Activated CD4-positive, CD25-positive, alpha-beta regulatory T cell treated with anti-CD3 and anti-CD28 coated beads, Interleukin-2, amount 50 U/mL, for 16 hours (primary cell): ENCODE measurements at places on chromosomes 6 and 20.

DNA sequence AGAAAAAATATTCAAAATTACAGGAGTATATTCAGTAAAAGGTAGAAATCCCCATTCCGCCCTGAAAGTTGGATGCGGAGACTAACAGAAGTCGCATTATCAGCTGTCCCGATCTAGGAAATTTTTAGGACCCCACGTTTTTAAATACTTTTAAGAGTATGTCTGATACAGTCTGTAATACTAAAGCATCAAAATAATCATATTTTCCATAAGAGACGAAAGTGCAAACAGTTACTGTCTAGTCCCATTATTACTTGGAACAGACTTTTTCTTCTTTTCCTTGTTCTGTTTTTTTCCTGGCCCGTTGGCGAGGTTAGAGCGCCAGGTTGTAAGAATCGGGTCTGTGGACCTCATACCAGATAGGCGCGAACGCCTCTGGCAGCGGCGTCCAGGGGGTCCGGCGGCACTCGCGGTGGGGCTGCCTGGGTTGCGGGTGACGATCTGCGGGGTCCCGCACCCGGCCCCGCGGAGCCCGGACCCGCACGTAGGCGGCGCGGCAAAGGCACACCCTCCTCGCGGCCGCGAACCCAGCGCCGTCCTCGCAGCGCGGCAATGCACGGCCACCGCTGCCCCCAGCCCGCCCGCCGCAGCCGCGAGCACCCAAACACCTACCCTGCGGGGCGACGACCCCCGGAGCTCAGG, 460 bp downstream of the PLAGL1 start:
- no peak for DNase-seq

DNA sequence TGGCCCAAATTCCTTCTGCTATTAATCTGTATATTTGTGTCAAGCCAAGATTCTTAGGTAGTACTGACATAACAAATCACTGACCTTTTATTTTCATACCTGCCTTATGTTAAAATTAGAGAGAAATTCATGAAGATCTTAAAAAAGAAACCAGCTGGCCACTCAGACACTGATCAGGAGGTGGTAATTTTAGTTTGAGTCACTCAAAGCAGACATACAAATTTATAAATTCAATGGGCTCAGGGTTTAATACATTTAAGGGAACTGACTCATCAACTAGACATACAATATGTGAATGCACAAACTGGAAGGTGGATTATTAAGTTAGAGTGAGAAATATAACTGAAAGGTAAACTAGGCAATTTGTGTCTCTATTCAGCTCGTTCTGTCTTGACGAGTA, 711.9 kb upstream of the EYS start:
- DNase-seq, result no peak

DNA sequence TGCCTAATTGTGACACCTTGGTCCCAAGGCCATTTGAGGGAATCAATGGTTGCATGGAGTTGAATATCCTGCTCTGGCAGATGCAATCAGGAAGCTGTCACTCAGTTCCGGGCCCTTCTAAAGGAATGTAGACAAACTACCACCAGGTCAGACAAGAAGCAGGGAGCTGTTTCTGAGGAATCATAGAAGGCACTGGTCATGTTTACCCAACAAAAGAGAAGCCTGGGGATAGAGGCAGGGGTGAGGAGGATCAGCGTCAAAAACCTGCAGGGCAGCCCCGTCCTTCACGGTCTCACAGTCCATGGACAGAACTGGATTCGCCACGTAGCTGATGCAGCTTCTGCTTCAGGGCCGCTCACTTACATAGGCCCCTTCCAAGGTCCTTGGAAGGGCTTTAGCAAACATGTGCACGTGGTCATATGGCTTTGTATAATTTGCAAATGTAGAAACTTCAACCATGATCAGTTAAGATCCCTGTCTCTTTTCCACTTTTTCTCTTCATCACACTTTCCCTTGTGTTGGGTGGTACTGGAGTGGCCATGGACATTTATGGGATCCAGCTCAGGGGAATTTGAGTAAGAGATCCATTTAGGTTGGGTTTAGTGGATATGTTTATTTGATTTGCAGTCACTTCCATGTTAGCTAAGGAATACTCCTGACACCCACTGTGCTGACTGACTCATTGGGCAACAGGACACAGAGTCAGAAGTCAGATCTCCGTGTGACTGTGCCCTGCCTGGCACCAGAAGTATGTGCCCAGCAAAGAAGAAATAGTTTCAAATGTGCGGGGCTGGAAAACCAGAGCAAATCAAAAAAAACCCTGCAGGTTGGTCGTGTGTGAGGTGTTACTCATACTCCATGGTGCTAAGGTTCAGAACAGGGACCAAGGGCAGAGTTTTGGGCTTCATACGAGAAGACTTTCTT, 60.0 kb upstream of the ZFAND3 start:
- no peak for DNase-seq

- no peak for DNase-seq
Observed at GRCh38 chr6:126664271-126664670, 324.4 kb downstream of the CENPW start.

GRCh38 chr6:14212020-14212419, 94.4 kb downstream of the CD83 start:
- no peak for DNase-seq

DNA sequence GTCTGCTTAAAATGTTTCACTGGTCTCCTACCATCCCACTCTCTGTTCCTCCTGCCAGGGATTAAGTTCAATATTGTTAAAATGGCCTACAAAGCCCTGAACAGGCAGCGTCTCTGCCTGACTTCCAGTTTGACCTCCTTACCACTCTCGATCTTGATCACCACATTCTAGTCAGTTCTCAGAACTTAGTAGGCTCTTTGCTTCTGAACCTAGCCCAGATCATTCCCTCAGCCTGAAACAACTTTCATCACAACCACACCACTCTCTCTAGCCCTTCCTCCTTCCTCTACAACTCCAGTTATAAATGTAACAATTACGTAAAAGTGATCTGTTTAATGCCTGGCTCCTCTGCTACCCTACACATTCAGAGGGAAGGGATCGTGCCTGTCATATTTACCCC, 53.3 kb downstream of the ATG5 start:
- no peak for DNase-seq

DNA sequence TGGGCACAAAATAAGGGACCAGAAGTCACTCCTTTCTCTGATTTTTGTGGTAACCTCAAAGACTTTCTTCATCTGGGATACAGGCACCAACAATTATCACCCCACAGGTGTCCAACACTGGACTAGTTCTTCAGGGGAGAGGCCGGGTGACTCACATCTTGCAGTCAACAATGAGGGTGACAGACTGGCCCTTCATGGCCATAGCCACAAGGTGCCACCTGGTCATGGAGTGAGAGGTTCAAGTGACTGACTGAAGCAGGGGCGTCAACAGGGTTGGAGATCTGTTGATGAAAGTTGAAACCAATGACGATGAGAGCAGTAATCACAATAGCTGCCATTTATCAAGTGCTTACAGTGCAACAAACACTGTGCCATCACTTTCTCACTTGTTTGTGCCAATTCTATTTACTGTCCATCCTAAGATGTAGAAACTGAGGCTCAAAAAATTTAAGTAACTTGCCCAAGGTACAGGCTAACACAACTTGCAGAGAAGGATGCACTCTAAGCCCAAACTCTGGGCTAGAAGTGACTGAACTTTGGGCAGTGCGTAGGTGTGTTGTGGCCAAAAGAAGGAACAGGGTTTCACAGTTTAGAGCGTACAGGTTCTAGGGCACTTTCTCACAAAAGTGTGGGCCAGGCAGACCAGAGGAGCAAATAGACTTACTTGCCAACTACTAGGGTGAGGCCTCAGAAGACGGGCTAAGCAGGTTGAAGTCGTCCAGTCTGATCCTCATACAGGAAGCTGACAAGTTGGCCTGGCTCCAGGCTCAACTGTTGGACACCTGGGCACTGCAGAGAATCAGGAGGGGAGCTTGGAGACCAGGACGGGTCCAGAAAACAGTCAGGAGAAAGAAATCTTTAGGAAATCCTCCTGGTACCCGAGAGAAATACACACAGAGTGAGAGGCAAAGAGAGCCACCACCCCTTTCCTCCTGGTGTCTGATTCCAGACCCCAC, 30.4 kb downstream of the HLA-DPB1 start:
- no peak for DNase-seq

- no peak for DNase-seq
Observed at GRCh38 chr6:114033606-114034005, 62.7 kb upstream of the HDAC2 start.

GRCh38 chr6:130252527-130253237, 29.9 kb upstream of the SAMD3 start:
- DNase-seq, result no peak

DNA sequence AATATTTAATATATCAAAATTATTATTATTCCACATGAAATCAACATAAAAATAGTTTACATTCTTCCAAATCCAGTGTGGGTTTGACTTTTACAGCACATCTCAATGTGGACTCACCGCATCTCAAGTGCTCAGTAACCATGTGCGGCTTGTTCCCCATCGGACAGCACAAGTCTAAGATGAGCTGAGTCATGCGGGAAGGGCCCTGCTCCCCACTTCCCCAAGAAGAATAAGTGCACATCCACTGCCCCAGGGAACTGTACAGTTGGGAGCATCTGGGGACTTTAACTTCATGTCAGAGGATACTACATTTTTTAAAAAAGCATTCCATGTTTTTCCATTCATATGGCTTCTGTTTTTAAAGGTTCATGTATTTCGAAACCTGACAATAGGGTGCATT, 325.6 kb downstream of the BTBD3 start:
- no peak for DNase-seq

DNA sequence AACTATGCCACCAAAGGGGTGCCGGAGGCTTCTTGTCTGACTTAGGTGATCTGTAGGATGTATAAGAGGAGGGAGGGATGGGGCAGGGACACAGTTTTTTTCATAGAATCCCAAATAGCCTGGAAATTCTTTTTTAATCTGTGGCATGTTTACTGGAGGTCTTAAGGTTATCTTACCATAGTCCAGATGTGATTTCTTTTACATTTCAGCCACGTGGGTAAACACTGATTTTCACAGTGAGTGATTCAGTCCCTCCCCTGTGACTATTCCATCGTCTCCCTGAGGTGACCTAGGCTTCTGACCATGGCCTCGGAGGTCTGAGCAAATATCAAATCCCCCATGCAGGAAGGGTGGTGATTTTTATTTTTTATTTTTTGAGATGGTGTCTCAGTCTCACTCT, 67.7 kb downstream of the AKAP12 start:
- no peak for DNase-seq

- no peak for DNase-seq
Observed at GRCh38 chr6:105786890-105787655, 299.1 kb upstream of the PRDM1 start.

GRCh38 chr6:142956726-142957125, 11.8 kb upstream of the HIVEP2 start:
- DNase-seq, result no peak

GRCh38 chr20:19802492-19803158, 44.6 kb downstream of the RIN2 start:
- DNase-seq, result no peak

- DNase-seq, result no peak
Observed at GRCh38 chr6:130560231-130560630, 194.4 kb downstream of the TMEM200A start.

GRCh38 chr6:117548797-117549301, 53.5 kb downstream of the GOPC start:
- no peak for DNase-seq

GRCh38 chr20:62252342-62252966, 14.1 kb downstream of the OSBPL2 start:
- DNase-seq, result no peak

DNA sequence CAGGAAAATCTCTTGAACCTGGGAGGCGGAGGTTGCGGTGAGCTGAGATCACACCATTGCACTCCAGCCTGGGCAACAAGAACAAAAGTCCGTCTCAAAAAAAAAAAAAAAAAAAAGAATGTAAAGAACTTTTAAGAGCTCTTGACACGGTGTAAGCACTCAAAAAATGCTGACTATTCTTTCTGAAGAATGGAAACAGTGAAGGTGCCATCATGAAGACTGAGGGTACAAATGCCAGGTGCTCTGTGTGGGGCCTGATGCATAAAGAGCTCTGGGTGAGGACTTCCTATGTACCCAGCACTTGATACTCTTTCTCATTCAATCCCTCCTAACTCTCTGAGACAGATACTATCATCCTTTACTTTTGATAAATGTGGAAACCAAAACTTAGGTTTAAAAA, 45.0 kb upstream of the ENPP5 start:
- no peak for DNase-seq

DNA sequence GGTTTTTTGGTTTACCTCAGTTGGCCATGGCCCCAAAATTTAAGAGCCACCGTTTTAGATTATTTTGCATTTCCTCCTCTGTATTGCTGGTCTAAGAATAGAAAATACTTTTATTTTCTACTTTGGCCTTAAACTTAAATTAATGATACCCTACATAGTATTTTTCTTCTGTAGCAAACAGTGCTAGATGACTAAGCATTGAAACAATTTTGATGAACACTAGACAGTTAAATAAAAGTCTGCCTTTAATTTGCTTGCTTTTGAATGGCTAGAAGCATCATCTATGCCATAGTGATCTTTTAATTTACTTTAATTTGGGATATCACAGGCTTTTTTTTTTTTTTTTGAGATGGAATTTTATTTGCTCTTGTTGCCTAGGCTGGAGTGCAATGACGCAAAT, 106.4 kb downstream of the CD109 start:
- no peak for DNase-seq

DNA sequence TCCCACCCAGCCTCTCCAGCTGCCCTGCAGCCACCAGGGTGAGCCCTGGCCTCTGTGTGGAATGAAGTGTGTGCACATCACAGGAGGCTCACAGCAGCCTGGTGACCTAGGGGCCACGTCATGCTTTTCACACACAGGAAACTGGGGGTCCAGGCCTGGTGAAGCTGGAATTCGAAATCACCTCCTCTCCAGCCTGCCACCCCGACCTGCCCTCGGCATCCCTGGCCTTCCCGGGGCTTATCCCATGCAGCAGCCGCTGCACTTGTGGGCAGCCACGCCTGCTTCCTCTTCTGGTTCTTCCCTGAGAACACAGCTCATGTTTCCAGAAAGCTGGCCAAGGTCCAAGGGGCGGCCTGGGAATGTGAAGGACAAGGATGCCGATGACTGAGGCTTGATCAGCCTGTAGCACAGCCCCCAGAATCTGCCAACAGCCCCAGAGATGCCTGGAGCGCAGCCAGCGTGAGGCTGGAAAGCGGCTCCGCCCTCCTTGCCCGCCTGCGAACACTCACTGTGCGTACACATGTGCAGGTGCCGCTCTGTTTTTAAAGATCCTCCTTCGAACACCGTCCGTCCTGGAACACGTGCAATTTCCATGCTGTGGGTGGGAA, 4.2 kb upstream of the NTSR1 start:
- DNase-seq, result no peak

- DNase-seq, result no peak
Observed at GRCh38 chr6:147262946-147263345, 58.7 kb downstream of the STXBP5 start.

DNA sequence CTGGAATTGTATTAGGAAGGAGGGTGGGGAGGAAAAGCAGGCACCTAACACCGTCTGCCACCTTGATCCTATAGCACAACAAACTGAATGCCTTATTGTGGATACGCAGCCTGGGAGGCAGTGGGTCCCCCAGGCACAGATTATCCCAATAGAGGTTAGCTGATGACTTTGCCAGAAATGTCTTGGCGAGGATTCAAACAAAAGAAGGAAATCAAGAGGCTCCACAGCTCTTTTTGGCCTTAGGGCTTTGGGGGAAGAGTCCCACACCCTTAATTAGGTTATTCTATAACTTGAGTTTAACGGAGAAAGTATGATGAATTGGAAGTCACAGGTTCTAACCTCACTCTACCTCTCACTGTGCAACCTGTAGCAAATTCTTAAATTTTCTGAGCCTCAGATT, 102.0 kb downstream of the MRPL14 start:
- no peak for DNase-seq
